ENCODE measurements at places on chromosomes 2 and 18.

GRCh38 chr2:157440404-157441071, 3.4 kb downstream of the CYTIP start:
- H3K4me3 ChIP-seq, result peak overlapping the region; percentile 86
- H3K27ac ChIP-seq, result peak overlapping the region; percentile 97
- H3K27me3 ChIP-seq, result no peaks in the 10 kb centered on the region
- no peak for DNase-seq
- H3K4me1 ChIP-seq, result peaks cover 43% of the 10 kb centered on the region

- H3K27me3 ChIP-seq, result peaks cover 12% of the 10 kb centered on the region
- H3K36me3 ChIP-seq, result no peaks in the 10 kb centered on the region
- no peak overlapping the region for H3K27ac ChIP-seq
- no peak for DNase-seq
- H3K4me1 ChIP-seq, result peaks cover under 1% of the 10 kb centered on the region
Measured at GRCh38 chr2:88345842-88346241, 106.7 kb downstream of the FOXI3 start.

DNA sequence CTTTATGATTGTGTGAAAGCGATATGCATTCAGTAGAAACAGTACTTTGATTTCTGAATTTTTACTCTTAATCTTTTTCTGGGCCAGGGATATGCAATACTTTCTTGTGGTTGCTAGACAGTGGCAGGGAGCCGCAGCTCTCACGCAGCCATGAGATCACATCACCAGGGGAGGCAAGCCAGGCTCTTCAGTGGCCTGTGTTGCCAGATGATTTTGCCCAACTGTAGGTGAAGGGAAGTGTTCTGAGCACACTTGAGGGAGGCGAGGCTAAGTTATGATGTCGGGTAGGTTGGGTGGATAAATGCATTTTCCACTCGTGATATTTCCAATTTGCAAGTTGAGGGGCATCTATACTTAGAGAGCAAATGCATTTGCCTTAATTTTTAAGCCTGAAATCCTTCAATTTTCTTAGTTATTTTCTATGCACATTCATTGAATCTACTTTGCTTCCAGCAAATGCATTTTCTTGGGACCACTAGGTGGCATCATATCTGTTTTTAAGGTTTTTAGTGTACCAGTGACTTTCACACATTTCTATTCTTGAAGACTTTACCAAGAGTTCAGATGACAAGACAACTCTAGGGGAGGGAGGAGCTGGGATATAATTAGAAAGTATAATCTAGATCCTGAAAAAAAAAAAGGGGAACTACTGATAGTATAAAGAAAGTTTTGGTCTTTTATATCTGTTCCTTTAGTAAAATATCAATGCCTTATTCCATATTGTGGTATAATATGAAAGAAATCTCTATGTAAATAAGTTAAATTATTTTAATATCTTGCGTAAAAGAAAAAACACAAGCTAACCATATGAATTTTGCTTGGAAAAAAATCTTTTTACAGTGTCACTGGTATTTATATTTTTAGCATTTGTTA, 643.3 kb downstream of the SOCS6 start:
- H3K36me3 ChIP-seq, result no peaks in the 10 kb centered on the region
- no peak overlapping the region for H3K27ac ChIP-seq
- no peaks in the 10 kb centered on the region for H3K4me1 ChIP-seq
- DNase-seq, result no peak
- H3K27me3 ChIP-seq, result no peaks in the 10 kb centered on the region

DNA sequence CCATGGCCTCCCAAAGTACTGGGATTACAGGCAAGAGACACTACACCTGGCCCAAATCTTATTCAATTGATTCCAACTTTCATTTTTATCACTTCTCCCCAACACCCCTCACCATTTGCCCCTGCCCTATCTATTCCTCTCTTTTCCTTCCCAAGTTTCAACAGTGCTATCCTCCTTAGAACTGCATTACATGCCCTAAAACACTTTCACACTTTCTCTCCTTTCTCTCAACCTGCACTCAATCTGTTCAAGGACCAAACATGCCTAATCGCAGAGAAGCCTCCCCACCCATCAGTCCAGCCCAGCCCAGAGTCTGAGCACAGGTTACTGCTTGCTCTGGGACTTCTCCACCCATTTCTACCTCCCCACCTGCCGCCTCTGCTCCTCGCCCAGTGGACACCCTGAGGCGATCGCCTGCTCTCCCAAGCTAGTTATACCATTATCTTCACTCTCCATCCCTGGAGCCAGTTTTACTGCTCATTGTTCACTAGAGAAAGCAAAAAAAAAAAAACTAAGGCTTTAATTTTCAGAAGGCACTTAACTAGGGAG, 23.7 kb upstream of the DSG1 start:
- no peaks in the 10 kb centered on the region for H3K27me3 ChIP-seq
- H3K36me3 ChIP-seq, result no peaks in the 10 kb centered on the region
- H3K27ac ChIP-seq, result no peak overlapping the region
- no peak overlapping the region for H3K4me3 ChIP-seq
- DNase-seq, result no peak

- no peak overlapping the region for H3K4me3 ChIP-seq
- H3K4me1 ChIP-seq, result peaks cover 14% of the 10 kb centered on the region
- H3K27ac ChIP-seq, result peak overlapping the region; percentile 75
- no peak for DNase-seq
- peaks cover 16% of the 10 kb centered on the region for H3K36me3 ChIP-seq
Measured at GRCh38 chr2:32289165-32289999, 11.7 kb downstream of the YIPF4 start.

- H3K4me3 ChIP-seq, result no peak overlapping the region
- H3K27ac ChIP-seq, result no peak overlapping the region
- no peaks in the 10 kb centered on the region for H3K36me3 ChIP-seq
- H3K4me1 ChIP-seq, result no peaks in the 10 kb centered on the region
Measured at GRCh38 chr18:8868276-8868675, 162.9 kb downstream of the MTCL1 start.
